Activated CD4-positive, alpha-beta T cell treated with anti-CD3 and anti-CD28 coated beads, Interleukin-2, amount 50 U/mL, for 24 hours (primary cell): ENCODE measurements at places on chromosomes 6 and 20.

- no peak for DNase-seq
Measured at GRCh38 chr20:17622086-17622850, 52.4 kb downstream of the DSTN start.

- no peak for DNase-seq
Measured at GRCh38 chr6:66926060-66926459, 1219.0 kb upstream of the EYS start.

GRCh38 chr6:162526960-162527359 is 200.6 kb downstream of the PRKN start:
- DNase-seq: no peak

DNA sequence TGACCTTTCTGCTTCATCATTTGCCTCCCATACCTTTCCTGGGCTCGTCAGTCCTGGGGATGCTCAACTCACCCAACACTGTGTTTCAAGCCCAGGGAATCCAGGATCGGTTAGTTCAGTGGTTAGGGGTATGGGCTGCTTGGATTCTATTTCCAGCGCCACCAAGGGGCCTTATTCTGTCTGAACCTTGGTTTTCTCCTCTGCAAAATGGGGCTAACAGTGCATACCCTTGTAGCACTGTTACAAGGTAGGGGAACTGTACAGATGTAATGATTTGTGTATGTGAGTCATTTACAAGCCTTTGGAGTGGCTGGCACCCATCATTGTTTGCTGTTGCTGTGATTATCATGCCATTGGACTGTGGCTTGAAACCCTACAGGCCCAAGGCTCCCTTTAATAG is 14.5 kb upstream of the CSNK2A1 start:
- no peak for DNase-seq

GRCh38 chr6:40922281-40922680 is 116.7 kb downstream of the UNC5CL start:
- DNase-seq: no peak

GRCh38 chr20:9019833-9020232 is 49.1 kb upstream of the PLCB4 start:
- no peak for DNase-seq

DNA sequence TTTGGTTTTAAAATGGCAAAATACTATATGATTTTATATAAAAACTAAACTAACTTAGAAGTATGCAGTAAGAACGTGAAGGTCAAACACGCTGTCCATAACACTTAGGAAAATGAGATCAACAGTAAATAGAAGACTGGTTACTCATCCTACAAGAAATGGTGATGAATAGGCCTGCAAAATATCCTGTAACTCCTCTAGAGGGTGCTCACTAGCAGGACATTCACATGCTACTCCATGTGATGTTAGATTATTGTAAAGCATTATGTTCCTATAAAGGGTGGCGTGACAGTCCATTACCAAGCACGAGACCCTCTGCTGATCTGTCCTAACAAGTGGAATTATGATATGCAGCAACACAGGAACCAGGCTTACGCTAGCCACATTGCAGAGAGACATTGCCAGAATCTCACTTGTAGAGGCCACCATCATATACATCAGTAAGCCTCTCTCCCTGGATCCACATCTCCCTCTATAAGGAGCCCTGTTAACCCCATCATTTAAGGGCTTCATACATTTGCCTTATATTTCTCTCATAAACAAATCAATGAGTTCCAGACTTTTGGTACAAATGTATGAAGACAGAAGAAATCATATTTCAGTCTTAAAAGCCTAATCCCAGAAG is 18.0 kb upstream of the DEFB129 start:
- peak; percentile 10 for DNase-seq

- DNase-seq: no peak
Measured at GRCh38 chr6:99560668-99561067, 7.8 kb downstream of the CCNC start.

DNA sequence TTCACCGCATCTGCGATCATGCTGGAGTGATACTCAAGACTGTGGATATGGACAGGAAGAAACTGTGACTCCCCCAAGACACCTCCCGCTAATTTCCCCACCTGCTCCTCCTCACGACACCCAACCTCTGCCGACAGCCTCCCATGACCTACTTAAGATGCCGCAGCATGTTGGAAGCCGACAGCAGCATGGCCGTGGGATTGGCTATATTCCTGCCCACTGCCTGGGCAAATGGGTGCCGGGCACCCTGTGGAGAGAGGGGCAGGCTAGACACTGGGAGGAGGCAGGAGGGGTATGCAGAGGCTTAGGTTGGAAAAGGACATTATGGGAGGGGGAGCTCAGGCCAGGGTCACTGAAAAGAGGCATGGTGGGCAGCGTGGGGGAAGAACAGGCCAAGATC is 4.5 kb downstream of the IDH3B start:
- no peak for DNase-seq
